Suprapubic skin (tissue), 4 donors: ENCODE measurements at places on chromosomes 6 and 20. TPM values are rescaled to one million over a fixed set of nuclear protein-coding genes. Genes with fewer than 3 reads are reported as not detected.

OPRM1 gene
- total RNA-seq, result not detected

PGBD1 gene
- total RNA-seq, result 0.78 TPM

GSTA3 gene
- 16.4 TPM for total RNA-seq

TRIM31 gene
- total RNA-seq, result not detected

PRR18 gene
- not detected for total RNA-seq
